ENCODE measurements at places on chromosomes 3 and 15. TPM values are rescaled to one million over a fixed set of nuclear protein-coding genes. Genes with fewer than 3 reads are reported as not detected.

- DNase-seq = no peak
These were observed 75.3 kb upstream of the BOC start for GRCh38 chr3:113136071-113136470.

DNA sequence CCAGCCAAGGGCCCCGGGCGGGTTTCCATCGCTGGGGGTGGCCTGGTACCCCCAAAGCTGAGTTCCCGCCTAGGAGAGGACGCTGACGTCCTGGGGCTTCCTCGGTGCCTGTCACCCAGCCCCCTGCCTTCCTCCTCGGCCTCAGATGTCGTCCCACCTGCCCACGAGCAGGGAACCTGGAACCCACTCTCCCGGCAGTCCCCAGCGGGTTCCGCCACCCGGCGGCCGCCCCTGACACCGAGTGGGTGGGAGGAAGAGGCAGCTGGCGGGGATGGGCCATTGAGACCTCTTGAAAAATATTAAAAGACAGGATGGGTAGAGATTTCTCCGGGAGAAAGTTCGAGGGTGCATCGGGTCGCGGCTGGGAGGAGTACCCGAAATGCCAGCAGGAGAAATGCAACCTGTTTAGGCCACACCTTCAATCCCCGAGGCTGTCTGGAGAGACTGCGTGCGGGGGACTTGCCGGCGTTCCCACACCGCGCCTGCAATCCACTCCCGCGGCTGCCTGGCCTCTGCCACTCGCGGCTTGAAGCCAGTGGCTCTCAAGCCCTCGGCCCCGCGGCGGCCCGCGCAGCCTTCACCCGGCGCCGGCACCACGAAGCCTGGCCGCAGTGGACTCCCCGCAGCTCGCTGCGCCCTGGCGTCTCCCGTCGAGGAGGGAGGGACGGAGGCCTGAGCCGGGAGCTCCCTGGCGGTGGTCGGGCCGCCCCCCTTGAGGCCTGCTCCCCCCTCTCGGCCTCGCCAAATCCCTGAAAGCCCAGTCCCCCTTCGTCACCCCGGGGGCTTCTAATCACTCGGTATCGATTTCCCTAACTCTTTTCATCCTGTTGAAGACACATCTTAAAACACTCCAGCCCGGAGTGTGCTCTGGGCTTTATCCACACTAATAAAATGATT is 8.6 kb upstream of the NR2F2 start:
- no peak for DNase-seq

- DNase-seq = no peak
These were observed 12.2 kb upstream of the CACNA1D start for GRCh38 chr3:53482227-53482626.

DNA sequence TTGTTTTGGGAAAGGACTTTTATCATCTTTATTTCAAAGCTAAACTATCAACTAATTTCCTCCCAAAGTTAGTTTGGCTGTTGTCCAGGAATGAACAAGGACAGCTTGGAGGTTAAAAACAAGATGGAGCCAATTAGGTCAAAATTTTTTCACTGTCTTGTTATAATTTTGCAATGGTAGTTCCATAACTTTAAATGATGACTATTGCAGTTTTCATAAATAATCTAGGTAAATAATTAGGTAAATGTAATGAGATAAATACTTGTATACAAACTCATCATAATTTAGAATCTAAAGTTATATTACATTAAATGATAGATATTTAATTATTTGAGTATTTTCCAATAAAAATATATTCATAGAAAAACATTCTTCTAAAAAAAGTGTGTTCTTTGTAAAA is 68.3 kb upstream of the DAZL start:
- DNase-seq = no peak

GRCh38 chr3:62318365-62318751 is 55.0 kb downstream of the FEZF2 start:
- no peak for DNase-seq

DNA sequence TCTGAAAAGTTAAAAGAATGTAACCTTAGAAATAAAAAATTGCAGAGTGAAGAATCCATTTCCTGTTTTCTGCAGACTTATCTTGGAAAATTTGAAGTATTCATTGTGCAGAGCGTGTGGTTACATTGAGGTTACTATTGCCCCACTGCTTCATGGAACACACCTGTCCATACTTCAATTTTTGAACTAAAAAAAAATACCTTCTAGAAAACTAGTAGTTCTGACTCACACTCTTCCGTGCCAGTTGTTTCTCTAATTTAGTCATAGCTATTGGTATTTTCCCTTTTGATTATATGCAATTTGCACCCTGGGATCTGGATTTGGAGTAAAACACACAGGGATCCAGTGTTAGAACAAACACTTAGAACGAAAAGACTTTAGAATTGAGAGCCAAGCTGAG is 111.8 kb upstream of the LYSMD4 start:
- no peak for DNase-seq

- no peak for DNase-seq
These were observed 24.0 kb upstream of the APEH start for GRCh38 chr3:49650177-49650576.

- no peak for DNase-seq
These were observed 74.4 kb downstream of the ZIC1 start for GRCh38 chr3:147483578-147483977.

DNA sequence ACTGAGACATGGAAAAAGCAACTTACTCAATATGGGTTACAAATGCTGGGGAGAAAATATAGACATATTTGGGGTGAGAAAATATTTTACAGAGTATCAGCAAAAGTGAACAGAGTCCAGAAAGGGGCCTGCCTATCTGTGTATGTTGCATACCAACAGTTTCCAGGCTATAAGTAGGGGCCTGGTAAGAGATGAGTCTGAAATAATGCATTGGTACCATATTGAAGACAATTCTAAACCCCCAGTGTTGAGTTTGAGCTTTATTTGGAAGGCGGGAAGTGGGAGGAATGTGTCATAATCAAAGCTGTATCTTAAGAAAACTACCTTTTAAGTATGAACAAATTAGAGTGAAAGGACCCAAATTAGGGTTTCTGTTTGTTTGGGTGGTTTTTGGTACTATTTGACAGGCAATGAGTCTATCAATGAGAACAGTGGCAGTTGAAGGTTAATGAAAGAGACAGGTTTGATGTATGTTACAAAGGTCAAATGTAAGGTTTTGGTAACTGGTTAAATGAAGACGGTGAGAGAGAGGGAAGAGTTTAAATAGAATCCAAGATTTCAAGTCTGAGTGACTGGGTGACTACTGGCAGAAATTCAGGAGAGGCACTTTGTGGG is 106.3 kb upstream of the ZBED2 start:
- DNase-seq = no peak

DNA sequence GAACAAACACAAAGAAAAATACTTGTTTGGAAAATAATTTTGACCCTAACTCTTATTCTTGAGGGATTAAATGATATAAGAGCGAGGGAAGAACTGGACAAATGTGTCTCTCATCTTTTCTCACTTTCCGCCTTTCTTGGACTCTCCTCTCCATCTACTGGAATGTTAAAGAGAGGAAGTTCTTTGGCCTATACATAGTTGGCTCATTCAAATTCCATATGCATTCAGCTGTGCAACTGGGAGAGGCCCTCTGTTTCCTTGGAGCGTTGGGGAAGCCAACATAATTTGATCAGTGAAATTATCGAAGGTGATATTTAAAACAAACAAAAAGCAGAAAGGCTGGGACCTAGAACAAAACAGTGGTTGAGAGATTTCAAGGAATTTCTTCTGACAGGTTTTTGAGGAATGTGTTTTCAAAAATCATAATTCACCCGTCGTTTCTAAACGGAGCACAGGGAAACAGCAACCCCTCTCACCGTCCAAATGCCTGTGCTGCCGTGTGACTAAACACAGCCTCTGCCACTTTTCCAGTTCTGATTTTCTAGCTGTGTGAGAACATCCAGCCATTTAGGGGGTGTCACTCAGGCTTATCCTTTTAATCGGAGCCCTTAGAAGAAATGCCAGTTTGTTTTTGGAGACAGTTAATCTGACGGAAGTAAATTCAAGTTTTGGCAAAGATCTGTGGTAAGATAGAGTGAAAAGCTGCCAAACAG is 489.9 kb downstream of the SOX2 start:
- DNase-seq = no peak

- no peak for DNase-seq
These were observed 226.0 kb upstream of the P2RY1 start for GRCh38 chr3:152608696-152609594.

The TNFSF10 gene
- total RNA-seq = 4.1 TPM

All from CD8-positive, alpha-beta T cell (primary cell).